ENCODE measurements at places on chromosomes 5 and 9.

DNA sequence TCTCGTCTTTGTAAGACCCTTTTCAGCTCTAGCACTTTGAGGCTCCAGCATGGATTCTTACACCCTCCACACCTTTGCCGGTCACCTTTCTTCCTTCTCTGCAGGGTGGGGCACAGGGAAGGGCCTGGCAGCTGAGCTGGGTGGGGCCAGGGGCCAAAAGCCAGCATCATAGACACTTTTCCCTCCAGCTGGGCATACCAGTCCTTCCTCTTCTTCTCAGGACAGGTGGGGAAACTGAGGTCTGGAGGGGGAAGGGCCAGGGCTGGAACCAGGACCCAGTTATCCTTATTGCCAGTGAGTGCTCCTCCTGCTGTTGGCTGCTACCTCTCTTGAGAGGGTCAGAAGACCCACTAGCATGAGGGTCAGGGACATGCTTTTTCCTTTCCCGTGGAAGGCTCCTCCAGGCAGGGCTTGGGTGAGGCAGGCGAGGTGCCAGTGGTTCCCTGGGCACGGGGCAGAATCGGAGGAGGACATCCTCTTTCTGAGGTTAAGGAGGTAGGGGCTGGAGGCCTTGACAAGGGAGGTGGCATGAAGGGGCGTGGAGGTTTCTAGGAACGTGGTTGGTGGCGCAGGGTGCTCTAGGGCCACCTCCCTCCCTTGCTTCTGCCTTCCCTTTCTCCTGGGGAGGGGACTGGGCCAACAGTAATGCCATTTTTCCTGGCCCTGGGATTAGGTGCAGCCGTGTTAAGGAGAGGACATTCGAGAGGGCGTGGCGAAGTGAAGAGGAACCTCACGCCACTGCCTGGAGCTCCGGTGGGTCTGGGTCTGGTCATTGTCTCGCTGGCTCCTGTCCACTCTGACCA lies at the start of gene NDST1:
NDST1 (plus strand) TSS at position 658 of the 803 bp plus-strand sequence. CDS start 13,124 bp downstream, outside the sequence.
- no peak for DNase-seq

DNA sequence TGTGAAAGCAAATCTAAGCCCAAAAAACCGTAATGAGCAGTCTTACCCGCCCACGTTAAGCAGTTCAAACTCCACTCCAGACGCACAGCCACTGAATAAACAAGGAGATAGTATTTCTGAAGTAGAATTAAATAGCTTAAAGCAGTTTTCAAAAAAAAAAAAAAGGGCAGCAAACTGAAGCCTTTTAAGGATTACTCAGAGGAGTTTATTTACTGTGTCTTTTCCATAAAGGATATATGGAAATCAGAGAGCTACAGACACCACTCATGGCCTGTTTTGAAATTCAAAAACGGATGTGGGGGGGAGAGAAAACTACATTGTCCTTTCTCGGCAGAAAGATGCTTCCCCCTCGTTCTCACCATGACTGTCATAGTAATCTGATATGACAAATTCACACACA lies 83.7 kb upstream of the IRX1 start:
- DNase-seq, result no peak

GRCh38 chr5:169923988-169924387 lies 56.3 kb downstream of the INSYN2B start:
- no peak for DNase-seq

- DNase-seq, result no peak
Measured at GRCh38 chr5:92207151-92207550, 824.0 kb upstream of the ARRDC3 start.

- DNase-seq, result no peak
Measured at GRCh38 chr5:135179308-135179980, 145.4 kb upstream of the PITX1 start.

All from LHCN-M2 (cell line).